Breast epithelium (tissue), 4 donors: ENCODE measurements at places on chromosomes 6 and 20. TPM values are rescaled to one million over a fixed set of nuclear protein-coding genes. Genes with fewer than 3 reads are reported as not detected.

MYB gene
- total RNA-seq = 1.1 TPM

TMEM74B gene
- total RNA-seq = 0.73 TPM

AGPAT4 gene
- 4.6 TPM for total RNA-seq

SIGLEC1 gene
- total RNA-seq = 32.0 TPM
